T-helper 17 cell (primary cell): ENCODE measurements at places on chromosomes 12 and 14.

- DNase-seq = no peak
Observed at GRCh38 chr14:69711065-69711464, 55.9 kb upstream of the SRSF5 start.

GRCh38 chr12:43167691-43168090, 384.3 kb downstream of the ADAMTS20 start:
- no peak for DNase-seq

DNA sequence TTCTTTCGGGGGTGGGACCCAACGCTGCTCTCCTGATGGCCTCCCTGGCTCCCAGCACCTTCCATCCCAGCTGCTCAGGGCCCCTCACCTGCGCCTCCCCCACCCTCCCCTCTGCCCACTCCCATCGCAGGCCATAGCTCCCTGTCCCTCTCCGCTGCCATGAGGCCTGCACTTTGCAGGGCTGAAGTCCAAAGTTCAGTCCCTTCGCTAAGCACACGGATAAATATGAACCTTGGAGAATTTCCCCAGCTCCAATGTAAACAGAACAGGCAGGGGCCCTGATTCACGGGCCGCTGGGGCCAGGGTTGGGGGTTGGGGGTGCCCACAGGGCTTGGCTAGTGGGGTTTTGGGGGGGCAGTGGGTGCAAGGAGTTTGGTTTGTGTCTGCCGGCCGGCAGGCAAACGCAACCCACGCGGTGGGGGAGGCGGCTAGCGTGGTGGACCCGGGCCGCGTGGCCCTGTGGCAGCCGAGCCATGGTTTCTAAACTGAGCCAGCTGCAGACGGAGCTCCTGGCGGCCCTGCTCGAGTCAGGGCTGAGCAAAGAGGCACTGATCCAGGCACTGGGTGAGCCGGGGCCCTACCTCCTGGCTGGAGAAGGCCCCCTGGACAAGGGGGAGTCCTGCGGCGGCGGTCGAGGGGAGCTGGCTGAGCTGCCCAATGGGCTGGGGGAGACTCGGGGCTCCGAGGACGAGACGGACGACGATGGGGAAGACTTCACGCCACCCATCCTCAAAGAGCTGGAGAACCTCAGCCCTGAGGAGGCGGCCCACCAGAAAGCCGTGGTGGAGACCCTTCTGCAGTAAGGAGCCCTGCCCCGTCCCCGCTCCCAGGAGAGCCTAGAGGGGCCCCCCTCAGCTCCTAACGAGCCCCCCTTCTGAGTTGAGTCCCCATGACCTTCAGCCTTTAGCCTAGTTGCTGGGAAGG, at the start of gene HNF1A:
Gene HNF1A, plus strand, starts transcription at position 248 of the 924 bp plus-strand sequence. Its CDS starts 226 bp downstream, at position 474.
- no peak for DNase-seq

- no peak for DNase-seq
Observed at GRCh38 chr12:110696283-110696682, 7.4 kb upstream of the HVCN1 start.

DNA sequence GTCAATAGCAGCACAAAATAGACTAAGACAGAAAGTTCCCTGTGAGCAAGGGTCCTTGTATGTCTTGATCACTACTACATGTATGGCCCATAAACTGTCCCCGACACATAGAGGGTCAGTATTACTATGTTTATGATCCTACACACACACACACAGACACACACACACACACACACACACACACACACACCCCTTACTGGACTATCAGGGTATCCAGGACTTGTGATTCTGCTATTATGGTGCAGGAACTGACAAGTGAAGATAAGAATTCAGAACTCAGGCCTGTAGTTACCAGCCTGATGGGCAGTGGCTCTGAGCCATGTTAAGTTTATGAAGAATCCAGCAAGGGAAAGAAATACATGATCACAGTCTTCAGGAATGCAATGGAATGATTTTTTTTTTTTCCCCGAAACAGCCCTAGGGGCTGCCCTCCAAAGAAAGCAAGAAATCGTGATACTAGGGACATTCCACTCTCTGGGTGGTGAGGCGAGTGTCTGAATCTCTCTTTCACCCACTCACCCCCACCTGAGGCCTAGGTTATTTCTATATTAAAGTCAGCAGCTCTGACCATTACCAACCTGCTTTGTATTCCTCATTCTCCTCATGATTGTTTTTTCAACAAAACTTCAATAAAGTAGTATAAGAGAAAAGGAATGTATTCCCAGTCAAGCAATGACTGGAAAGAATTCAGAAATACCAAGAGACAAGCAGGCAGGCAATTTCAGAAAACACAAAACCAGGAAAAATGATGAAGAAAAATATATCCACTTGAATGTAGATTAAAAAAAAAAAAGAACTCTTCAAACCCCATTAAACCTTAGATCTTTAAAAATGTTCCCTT, 105.8 kb downstream of the AVPR1A start:
- no peak for DNase-seq

DNA sequence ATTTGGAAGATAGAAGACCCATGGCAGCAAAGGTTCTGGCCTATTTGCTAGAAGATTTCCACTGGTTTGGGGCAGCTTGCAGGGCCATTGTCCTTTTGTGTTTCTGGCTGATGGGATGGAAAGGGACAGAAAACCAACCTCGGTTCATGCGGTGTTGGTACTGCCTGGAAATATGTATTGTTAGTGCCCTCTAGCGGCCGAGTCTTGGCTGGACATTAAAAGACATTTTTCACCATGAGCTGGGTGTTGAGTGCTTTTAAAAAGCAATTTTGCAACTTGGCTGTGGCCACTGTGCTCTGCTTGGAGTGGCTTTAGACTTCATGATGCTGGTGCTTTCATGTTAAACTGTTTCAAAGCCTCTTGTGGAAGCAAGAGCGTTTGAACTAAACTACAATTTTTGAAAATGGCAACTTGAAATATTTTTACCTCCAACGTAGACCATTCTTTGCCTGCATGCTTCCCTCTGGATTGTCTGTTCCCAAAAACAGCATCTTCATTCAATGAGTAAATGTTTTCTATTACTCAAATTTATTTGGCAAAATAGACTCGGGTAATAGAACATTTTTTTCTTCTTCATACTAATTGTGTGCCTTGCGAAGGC, 102.7 kb upstream of the TBX5 start:
- peak; percentile 23 for DNase-seq

DNA sequence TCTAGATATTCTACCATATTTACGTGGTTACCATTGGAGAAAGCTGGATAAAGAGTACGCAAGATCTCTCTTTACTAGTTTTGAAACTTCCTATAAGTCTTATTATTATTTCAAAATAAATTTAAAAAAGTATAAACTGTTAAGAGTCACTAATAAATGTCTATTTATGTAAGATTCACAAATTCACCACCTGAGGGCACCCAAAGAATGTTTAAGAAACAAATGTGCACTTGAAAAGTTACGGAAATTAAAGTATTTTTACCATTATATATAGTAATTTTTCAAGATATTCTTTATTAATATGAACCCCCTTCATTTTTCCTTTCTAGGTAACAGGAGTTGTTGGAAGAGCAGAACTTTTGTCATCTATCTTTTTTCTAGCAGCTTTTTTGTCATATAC, 11.9 kb downstream of the TMTC3 start:
- no peak for DNase-seq

DNA sequence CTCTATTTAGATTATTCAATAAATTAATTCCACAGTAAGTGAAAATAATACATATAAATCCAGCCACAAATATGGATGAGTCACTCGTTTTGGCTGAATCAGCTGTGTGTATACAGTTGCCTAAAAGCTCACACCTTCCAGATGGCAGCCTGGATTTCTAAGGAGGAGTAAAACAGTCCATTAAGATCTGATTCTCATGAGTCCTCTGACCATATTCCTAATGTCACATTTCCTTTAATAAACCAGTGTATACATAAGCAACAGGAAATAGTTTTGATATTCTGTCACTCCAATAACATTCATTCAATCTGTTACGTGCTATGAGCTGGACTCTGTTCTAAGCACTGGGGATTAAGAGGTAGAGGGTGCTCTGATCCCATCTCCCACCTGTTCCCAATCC, 21.8 kb downstream of the MDM1 start:
- DNase-seq = no peak

DNA sequence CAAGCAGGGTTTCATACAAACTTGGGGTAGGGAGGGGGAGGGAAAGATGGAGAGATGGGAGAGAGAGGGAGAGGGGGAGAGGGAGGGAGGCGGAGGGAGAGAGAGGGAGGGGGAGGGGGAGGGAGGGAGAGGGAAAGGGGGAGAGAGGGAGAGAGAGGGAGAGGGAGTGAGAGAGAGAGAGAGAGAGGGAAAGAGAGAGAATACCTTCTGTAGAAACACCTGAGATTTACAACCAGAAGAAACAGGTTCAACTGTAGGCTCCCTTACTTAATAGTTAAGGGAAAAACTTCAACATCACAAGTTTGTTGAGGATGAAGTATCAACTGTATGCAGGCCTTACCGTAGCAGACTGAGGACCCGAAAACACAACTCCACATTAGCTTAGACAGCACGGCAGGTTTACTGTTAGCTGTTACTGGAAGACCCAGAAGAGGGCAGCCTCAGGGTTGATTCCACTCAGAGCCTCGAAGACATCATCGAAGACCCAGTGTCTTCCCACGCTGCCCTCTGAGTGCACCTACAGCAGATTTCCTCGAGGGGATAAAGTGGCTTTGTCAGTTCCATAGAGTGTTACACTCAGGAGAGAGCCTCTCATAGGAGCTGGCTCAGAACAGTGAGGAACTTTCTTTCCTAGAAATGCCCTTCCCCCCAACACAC, 72.4 kb downstream of the NT5DC3 start:
- no peak for DNase-seq

DNA sequence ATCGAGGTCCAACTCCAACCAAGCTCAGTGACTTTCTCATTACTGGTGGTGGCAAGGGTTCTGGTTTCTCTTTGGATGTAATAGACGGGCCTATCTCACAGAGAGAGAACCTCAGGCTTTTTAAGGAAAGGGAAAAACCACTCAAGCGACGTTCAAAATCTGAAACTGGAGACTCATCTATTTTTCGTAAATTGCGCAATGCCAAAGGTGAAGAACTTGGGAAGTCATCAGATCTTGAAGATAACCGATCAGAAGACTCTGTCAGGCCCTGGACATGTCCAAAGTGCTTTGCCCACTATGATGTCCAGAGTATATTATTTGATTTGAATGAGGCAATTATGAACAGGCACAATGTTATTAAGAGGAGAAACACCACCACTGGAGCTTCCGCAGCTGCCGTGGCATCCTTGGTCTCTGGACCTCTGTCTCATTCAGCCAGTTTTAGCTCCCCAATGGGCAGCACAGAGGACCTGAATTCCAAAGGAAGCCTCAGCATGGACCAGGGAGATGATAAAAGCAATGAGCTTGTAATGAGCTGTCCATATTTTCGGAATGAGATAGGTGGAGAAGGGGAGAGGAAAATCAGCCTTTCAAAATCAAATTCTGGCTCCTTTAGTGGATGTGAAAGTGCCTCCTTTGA, 343.5 kb upstream of the RGS6 start:
- no peak for DNase-seq

GRCh38 chr14:29722831-29723230, 204.8 kb downstream of the PRKD1 start:
- no peak for DNase-seq

DNA sequence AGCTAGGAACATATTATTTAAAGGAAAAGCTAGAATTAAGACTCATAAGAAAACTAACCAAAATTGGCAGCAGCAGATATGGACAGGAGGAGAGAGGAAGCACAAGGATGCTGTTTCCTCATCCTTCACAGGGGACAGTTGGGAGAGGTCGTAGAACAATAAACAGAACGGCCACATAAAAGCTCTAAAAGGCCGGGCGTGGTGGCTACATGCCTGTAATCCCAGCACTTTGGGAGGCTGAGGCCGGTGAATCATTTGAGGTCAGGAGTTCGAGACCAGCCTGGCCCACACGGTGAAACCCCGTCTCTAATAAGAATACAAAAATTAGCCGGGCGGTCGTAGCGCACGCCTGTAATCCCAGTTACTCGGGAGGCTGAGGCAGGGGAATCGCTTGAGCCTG, 10.5 kb downstream of the TCL1B start:
- DNase-seq = no peak

- DNase-seq = no peak
Observed at GRCh38 chr14:100442498-100443490, 119.7 kb downstream of the SLC25A47 start.

DNA sequence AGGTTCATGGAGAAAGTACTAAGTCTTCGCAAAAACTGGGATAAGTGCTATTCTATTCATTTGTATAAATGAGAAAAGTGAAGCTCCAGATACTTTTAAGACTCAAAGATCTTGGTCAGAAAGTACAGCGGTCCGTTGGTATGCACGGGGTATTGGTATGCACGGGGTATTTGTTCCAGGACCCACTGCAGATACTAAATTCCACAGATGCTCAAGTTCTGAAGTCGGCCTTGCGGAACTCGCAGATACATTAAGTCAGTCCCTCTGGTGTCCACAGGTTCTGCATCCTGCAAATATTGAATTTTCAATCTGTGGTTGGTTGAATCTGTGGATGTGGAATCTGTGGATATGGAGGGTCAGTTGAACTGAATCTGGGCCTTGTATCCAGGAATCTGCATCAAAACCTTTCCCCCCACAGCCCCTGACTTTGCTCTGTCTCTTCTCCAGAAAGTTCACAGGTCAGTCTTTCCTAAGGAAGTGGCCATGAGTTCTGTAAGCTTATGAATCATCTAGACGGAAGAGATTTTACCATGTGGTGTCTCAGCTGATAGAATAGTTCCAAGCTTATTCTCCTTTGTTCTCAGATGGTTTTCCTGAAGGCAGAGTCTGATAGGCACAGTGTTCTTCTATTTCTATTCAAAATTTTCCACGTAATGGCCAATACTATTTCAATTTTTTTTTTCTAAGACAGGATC, 274.7 kb downstream of the NEDD1 start:
- DNase-seq = no peak

GRCh38 chr12:6074979-6075585, 49.4 kb downstream of the VWF start:
- no peak for DNase-seq

- DNase-seq = no peak
Observed at GRCh38 chr14:50997712-50998111, 53.4 kb upstream of the PYGL start.

DNA sequence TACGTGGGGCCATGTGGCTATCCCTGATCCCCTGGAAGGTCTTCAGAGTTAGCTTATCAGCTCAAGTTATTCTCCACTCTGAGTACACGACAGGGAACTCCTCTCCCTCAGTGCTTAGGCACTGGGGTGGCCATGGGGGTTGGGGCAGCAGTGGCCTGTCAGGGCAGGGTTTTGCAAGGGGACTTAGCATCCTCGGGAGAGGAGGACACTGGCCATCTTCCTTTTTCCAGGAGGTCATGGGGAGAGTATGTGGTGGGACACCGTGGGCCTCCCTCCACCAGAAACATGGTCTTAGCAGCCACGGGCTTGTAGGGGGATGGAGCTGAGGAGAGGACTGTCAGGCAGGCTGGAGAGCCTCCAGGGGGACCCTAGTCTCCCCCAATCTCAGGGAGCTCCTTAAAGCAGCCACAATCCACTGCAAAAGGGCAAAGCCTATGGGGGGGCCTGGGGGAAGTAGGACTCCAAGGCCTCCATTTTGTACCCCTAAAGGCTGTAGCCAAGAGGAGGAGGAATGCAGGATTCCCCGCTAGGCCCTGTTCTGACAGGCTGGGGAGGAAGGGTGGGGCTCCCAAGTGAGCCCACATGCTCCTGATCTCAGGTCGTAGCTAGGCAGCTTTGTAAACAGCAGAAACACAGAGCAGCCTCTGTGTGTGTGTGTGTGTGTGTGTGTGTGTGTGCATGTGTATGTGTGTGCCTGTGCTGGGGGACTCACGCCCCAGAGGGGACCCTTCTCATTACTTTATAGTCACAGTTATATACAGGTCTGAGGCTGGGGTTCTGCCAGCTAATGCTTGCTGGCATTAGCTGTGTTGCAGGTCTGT, 36.6 kb downstream of the KRT80 start:
- peak; percentile 55 for DNase-seq

GRCh38 chr14:101839236-101839635, 77.7 kb downstream of the PPP2R5C start:
- no peak for DNase-seq
